ENCODE measurements at places on chromosomes 6 and 20. TPM values are rescaled to one million over a fixed set of nuclear protein-coding genes. Genes with fewer than 3 reads are reported as not detected.

The TPBG gene
- polyA plus RNA-seq: not detected

- H3K4me3 ChIP-seq: peak overlapping the region; percentile 71
- H3K4me1 ChIP-seq: peaks cover 17% of the 10 kb centered on the region
- peak; percentile 37 for DNase-seq
- H3K27ac ChIP-seq: peak overlapping the region; percentile 88
- H3K36me3 ChIP-seq: peaks cover 3% of the 10 kb centered on the region
These were observed 334.9 kb upstream of the JARID2 start for GRCh38 chr6:14910692-14911547.

- peak within 1 kb of the TSS; percentile 97 for H3K27ac ChIP-seq
- peaks cover 63% of the 10 kb centered on the region for H3K4me1 ChIP-seq
- H3K27me3 ChIP-seq: peaks cover 4% of the 10 kb centered on the region
- DNase-seq: peak; percentile 68
- H3K4me3 ChIP-seq: peak within 1 kb of the TSS; percentile 93
These were observed at the start of gene CD93 for GRCh38 chr20:23086056-23086566. TSS of gene CD93 (minus strand) at chr20:23086324. CDS start at chr20:23086192, 132 bp downstream.

DNA sequence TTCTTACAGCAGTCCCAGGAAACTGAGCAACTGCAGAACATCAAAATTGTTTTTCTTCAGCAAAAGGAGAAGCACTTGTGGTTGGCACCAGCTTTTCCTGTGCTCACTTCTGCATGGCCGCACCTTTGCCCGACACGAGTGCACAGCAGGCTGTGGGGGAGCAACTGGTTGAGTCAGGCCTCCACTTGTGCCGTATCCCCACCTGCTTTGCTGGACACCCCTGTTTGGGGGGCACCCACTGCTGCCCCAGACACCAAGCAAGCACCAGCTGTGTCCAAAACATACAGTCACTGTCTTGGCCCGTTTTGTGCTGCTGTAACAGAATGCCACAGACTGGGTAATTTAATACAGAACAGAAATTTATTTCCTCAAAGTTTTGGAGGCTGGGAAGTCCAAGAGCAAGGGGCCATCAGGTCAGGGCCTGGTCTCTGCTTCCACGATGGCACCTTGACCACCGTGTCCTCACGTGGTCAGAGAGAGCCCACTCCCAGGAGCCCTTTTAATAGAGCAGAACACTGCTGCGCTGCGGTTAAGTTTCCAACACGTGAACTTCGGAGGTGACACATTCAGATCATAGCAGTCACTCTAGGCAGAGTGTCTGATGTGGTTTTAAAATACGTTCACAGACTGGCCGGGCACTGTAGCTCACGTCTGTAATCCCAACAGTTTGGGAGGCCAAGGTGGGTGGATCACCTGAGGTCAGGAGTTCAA is 8.7 kb upstream of the GMEB2 start:
- no peaks in the 10 kb centered on the region for H3K36me3 ChIP-seq
- H3K4me1 ChIP-seq: peaks cover 69% of the 10 kb centered on the region
- H3K27ac ChIP-seq: peak overlapping the region; percentile 97

DNA sequence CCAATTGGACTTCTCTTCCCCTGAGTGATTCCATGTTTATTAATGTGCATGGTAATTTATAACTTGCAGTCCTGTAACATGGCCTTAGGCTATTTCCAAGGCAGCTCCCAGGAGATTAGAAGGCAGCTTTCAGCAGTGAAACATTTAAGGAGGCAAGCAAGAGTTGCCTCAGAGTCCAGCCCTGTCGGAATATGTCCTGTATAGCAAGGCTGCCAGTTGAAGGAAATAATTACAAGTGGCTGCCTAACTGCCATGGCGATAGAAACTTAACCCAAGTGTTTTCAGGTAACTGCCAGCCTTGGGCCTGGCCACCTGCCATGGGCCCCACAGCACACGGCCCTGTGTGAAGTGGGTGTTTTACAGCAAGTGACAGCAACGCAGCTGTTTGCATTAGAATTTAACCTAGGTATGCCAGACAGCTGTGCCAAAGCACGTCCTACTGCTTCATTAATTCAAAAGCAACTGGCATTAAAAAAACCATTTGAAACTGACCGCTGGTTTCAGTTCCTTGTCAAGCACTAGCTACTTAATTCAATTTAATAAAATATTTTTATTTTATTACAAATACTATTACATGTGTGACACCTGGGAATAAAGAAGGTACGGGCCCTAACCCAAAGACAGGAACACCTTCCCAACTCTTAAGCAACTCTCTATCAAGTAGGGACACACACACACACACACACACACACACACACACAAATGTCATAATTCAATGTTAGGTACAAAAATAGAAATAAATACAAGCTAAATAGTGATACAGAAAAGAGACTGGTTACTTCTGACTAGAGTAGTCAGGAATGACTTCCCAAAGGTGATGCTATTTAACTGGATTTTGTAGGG is 151.8 kb upstream of the HEY2 start:
- no peaks in the 10 kb centered on the region for H3K36me3 ChIP-seq
- no peak for DNase-seq
- H3K27me3 ChIP-seq: no peaks in the 10 kb centered on the region

DNA sequence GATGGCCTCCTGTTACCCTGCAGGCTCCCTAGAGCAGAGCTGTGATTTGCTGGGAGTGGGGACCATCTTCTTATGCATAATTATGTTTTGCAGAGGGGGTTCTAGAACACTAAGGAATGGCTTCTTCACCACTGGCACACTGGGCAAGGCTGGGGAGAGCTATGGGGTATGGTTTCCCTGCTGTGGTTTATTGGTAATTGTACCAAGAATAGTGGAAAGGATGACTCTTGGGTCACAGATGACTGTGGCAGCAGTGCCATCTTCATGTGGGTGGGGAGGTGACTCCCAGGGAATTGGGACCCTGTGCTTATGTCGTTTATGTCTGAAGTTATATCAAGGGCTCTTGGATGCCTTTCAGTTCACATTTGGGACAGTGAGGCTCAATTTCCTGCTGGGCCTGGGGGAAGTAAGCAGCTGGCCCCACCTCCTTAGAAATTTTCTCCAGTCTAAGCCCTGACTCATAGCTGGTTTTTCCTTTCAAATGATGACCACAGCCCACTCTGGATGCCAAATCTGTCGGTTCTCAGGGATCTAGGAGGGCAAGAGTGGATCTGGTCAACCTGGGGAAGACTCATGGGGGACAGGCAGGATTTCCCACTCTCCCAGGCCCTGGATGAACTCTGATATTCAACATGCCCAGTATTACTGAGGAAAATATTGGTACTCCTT is 230.8 kb downstream of the LRFN2 start:
- no peak overlapping the region for H3K27ac ChIP-seq
- peaks cover 6% of the 10 kb centered on the region for H3K4me1 ChIP-seq
- peaks cover 2% of the 10 kb centered on the region for H3K27me3 ChIP-seq
- no peak for DNase-seq
- no peak overlapping the region for H3K4me3 ChIP-seq

DNA sequence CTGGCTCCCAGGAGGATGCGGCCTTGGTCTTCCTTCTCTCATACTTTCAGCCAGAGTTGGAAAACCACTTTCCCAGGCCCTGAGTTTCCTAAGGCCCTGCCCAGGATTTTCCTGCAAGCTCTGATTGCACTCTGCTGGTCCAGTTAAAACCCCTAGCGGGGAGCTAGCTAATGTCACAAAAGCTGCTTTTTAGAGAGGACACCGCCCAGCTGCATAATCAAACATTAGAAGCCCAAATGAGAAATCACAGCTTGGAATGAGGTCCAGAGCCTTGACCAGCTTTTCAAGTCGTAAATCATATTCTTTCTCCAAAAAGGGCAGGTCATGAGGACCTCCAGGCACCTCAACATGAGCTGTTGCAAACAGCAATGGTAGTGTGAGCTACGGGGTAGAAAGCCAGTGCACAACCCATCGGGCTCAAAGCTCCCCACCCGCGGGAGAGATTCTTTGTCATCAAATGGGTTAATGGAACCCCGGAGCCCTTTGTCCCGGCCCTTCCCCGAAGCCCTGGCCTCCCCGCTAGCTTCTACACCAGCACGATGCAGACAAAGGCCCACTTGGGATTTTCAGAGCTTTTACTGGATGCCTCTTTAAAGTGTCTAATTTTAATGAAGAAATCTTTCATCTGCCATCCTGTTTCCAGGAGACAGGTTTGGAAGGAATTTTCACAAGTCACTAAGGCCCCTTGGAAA is 134.0 kb downstream of the SCML4 start:
- no peak overlapping the region for H3K27ac ChIP-seq
- no peak for DNase-seq
- H3K4me1 ChIP-seq: no peaks in the 10 kb centered on the region
- no peak overlapping the region for H3K4me3 ChIP-seq
- peaks cover 4% of the 10 kb centered on the region for H3K36me3 ChIP-seq
- peaks cover 3% of the 10 kb centered on the region for H3K27me3 ChIP-seq

- DNase-seq: no peak
- no peaks in the 10 kb centered on the region for H3K27me3 ChIP-seq
- H3K27ac ChIP-seq: no peak overlapping the region
- H3K36me3 ChIP-seq: no peaks in the 10 kb centered on the region
- no peaks in the 10 kb centered on the region for H3K4me1 ChIP-seq
These were observed 214.9 kb downstream of the LY86 start for GRCh38 chr6:6803180-6803977.

GRCh38 chr20:46739431-46740213 is 30.2 kb downstream of the SLC2A10 start:
- no peaks in the 10 kb centered on the region for H3K36me3 ChIP-seq
- no peak for DNase-seq
- H3K4me1 ChIP-seq: no peaks in the 10 kb centered on the region
- H3K27ac ChIP-seq: no peak overlapping the region

DNA sequence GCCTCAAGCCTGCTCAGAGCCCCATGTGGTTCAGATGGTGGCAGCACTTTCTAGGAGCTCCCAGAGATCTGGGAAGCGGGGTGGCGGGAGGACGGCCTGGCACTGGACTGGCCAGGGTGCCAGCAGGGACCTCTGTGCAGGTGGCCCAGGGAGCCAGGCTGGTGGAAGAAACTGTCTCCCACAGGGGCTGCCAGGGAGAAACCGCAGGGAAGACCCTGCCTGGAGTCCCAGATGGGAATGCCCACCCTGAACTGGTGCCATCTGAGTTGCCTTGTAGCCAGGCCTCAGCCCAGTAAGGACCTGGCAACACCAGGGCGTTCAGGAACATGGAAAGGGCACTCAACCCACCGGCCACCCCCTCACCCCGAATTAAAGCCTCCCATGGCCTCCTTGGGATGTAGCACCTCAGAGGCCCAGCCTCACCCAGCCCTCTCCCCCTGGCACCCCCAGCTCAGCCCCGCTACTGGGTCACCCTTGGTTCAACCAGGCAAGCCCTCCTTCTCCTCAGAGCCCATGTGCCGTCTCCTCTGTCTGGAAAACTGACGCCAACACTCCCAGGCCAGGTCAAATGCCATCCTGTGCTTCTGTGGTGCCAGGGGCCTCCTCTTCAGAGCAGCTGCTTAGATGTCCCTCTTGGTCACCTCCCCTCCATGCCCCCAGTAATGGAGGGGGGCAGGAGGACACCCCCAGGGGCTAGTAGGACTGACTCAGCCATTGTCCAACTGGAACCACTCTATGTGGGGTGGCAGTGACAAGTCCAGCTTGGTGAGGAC is 5.9 kb upstream of the C20orf144 start:
- peaks cover 4% of the 10 kb centered on the region for H3K27me3 ChIP-seq
- H3K36me3 ChIP-seq: no peaks in the 10 kb centered on the region
- DNase-seq: no peak
- no peak overlapping the region for H3K4me3 ChIP-seq

All from immature natural killer cell (primary cell).